K562 (cell line): ENCODE measurements at places on chromosomes 5 and 9. TPM values are rescaled to one million over a fixed set of nuclear protein-coding genes. Genes with fewer than 3 reads are reported as not detected.
A peak's percentile ranks its signal among the peaks of the same experiment; 100 is the strongest.

DNA sequence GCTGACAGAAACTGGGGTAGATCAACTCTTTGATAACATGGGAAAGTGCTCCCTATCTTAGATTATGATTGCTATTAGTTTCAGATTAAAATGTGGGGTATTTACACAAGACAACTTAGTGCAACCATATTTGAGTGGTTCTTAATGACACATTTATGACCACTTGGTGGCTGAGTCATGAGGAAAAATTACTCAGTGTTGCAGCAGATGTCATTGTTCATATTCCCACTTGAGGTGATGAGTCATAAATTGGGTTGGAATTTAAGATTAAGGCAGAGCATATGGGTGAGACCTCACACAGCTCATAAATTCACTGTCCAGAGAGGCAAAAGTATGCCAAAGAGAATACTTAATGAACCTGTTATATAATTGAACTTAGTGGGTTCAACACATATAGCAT is 408.3 kb downstream of the DMRT2 start:
- DNase-seq = no peak

Gene SPINK7
- total RNA-seq = not detected in 2 replicates

DNA sequence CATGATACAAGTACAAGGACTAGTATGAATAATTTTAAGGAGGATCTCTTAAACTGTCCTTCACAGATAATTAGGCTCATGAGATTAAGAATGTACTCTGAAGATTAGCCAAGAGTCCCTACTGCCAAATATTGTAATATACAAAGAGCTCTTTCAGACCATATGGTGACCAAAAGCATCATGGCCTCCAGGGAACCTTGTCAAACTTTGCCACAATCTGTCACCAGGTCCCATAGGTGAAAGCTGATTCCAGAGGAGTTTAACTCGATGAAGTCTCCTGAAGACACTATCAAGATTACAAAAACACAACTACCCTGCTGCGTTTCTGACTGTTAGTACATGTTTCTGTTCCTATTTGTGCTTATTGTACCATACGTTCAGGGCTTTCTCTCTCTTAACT is 395.4 kb upstream of the ITGA1 start:
- no peak for DNase-seq

Gene CER1
- not detected in 2 replicates for total RNA-seq

DNA sequence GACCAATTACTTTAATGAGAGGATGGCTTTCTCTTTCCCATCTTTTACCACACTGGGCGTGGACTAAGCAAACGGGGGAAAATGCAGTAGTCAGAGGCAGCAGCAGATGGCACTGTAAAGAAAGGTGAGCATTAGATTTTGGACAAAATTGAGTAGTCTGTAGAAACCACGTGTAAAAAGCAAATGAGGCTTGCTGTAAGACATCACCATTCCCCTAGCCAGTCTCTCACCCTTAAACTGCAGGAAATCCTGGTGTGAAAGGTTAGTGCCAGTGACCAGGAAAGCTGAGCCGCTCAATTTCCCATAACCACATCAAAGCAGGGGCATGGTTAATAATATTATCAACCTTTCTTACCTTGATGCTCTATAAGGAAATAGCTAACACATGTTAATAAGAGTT is 31.8 kb downstream of the SPATA31C2 start:
- no peak for DNase-seq

DNA sequence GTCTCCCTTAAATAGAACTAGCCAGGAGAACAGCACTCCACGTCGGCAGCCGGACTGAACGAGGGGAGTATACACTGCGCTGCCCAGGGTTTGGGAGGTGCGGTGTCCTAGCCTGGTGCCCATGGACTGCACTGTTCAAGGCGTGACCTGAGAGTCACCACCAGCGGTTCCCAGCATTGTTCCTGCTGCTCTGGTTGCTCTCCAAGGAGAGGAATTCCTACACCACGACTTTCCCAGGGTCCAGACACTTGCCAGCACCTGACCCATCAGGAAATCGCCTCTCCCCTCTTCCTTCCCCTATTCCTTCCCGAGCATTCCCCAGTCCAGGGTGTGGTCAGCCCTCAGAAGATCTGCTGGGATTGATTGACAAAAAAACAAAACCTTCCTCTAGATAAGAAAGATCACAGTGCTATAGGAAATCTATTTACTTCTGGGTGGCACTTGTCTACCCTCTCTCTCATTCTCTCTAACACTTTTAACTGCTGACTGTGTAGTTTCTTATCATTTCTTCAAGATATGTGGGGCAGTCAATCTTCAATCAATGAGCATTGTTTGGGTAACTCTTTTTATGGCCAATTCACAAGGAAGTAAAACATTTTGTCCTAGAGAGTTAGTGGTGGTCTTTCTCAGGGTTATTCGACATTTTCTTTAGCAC is 297.8 kb upstream of the ACTBL2 start:
- DNase-seq = no peak

GRCh38 chr9:26656003-26656870 is 236.4 kb downstream of the CAAP1 start:
- peak; percentile 4 for DNase-seq

DNA sequence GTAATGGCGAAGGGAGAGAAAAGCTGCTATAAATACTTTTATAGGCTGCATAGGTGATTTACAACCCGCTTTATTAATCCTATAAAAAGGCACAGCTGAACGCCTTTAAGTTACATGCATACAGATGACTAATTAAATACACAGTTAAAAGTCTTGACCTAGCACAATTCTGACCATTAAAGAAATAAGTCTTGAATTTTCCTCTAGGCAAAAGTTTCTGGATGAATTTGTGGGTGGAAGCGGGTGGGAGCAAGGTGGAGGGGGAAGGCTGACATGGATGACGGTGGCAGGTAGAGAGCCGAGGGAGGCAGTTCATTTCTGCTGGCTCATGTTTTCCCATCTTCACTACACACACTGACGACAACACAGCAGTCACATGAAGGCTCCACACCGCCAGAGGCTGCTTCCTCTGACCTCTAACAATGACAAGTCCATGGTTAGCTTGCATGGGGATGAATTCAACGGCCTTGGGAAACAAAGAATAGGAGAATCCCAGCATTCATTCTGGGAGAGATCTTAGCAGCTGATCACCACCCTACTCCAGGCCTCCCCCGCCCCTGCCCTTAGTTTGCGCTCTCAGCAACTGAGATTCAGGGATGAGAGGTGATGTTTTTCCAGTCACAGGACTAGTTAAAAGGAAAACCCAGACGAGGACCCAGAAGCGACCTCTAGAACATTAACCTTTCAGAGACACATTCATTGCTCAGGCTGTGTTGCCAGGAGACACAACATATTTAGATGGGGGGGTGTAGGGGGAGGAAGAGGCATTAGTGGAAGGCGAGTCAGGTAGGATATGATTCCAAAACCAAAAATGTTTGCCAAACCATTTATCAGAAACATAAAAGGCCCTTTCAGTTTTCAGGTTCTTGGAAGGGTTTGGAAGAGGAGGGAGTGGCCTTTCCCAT is 329.3 kb downstream of the PIK3R1 start:
- no peak for DNase-seq
